ENCODE measurements at places on chromosomes 11 and 22.

DNA sequence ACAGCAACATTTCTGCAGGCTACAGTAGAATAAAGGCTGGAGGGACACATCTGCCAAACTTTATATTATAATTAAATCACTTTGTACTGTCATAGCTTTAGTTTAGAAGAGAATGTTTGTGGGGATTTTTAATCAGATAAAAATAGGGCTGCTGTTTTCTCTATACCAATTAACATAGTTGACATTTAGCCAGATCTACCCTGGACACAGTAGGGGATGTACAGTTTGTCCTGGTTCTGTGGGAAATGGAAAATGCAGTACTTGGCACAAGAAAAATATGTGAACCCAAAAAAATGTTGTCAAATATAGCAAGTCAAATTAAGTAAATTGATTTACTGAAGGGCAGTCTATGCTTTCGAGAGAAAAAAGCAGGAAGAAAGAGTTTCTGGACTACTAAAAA is 20.8 kb upstream of the PICALM start:
- DNase-seq = no peak

DNA sequence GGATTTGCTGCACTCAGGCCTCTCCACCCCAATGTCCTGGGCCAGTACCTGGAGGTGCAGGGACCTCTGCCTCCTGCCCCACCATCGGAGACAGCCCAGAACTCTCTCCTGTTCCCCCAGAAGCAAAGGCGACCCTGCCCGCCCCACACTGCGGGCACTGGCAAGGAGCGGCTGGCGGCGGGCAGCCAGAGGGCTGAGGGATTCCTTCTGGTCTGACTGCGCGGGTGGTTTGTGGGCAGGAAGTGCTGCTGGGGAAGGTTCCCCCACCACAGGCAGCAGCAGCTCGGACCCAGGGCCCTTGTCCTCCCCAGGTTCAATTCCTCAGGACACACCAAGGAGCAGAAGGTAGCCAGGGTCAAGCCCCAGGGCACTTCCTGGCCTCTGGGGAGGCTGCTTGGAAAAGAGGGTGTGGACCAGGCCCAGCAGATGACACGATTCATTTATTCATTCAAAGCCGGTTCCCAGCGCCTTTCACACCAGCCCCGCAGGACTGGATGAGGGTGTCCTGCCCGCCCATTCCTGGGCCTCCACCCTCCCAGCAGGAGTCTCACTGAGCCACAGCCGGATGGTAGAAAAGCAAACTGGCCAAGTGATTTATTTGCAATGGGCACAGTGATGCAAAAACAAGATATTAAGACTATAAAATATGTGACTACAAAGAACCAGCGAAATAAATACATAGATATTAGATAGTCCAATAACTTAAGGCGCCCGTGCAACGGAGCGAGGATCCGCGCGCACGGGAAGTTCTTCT is 1.2 kb downstream of the PHLDA2 start:
- peak; percentile 47 for DNase-seq

GRCh38 chr22:46112405-46112804 is 37.9 kb upstream of the PPARA start:
- no peak for DNase-seq

GRCh38 chr22:49209452-49210195 is 618.0 kb downstream of the BRD1 start:
- DNase-seq = no peak

- DNase-seq = no peak
These were observed 38.0 kb upstream of the AMOTL1 start for GRCh38 chr11:94730153-94730552.

DNA sequence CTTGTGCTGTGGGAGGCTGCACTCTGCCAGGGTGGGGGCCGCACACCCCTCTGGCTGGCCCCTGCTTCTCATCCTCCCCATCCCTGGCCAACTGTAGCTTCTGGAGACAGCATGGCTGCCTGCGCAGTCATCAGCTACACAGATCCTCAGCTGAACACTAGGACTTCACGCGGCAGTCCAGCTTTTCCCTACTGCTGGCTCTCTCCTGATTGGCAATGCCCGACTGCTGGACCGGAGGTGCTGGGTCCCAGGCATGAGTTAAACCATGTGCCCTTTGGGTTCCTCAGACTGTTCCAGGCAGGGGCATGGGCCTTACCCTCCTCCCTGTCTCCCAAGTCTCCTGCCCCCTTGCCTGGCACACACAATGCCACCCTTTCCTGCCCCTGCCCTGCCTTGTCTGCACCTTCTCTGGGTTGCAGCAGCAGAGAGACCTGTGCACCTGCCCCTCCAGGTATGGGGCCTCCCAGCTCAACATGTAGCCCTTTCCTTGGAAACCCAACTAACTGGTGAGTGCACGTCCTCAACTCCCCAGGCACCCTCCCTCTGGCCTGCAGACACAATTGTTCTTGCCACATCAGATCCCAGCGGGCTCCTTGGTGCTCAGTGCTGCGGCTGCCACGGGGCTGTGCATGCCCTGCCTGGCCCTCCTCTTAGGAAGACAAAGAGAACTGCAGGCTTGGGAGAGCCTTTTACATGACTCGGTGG is 1039.2 kb downstream of the TBC1D22A start:
- DNase-seq = no peak

Measured in psoas muscle (tissue), 8 donors.